Left ventricle myocardium inferior (tissue), 1 donor: ENCODE measurements at places on chromosomes 7 and 10.

- DNase-seq = no peak
Measured at GRCh38 chr7:130982160-130982638, 248.2 kb upstream of the KLF14 start.

- no peak for DNase-seq
Measured at GRCh38 chr7:13201628-13202027, 514.2 kb downstream of the ARL4A start.

DNA sequence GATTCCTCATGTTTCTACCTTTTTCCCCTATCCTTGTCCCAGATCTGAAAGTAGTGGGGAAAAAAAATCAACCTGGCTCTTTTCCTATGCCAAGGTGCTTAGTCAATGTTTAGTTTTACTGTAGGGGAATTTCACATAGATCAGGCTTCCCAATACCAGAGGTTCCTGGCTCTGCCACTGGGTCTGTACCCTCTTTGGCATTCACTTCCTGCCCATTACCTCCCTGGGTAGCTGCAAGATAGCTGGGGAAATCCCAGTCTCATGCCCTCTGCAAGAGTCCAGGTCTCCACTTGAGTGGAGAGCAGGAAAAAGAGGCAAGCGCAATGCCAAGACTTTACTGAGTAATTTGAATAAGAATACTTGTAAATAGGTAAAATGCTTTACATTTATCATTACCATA is 3.5 kb upstream of the BPGM start:
- no peak for DNase-seq

- DNase-seq = no peak
Measured at GRCh38 chr7:4129481-4130122, 552.5 kb upstream of the FOXK1 start.

DNA sequence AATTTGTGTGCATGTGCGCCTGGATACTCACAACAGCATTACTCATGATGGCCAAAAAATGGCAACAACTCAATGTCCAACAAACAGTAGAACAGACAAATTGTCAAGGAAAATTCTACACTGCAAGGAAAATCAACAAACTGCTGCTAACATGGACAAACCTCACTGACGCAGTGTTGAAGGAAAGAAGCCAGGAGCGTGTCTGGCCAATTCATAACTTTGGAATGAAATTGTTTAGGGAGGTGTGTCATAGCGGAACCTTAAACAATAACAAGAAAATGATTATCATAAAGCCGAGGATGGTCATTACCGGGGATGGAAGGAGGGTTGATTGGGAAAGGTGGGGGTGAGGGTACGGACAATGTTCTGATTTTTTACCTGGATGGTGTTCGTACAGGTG is 29.1 kb downstream of the ALOX5 start:
- DNase-seq = no peak

DNA sequence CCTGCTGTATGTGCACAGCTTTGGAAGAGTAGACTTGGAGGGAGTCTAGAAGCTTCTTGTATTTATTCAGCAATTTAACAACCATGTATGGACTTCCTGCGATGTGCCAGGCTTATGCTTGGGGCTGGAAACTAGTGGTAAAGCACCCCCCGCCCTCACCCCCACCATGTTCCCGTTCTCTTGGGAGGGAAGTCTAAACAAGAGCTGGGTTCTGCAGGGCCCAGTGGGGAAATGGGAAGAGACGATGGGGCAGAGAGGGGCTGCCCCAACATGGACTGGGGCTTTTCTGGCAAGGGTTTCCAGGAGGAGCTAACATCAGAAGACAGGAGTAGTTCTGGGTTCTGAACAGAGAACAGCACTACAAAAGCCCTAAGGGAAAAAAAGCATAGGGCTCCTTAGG is 8.0 kb downstream of the RASSF4 start:
- DNase-seq = no peak

GRCh38 chr7:128167042-128167701 is 73.9 kb upstream of the LEP start:
- DNase-seq = no peak

DNA sequence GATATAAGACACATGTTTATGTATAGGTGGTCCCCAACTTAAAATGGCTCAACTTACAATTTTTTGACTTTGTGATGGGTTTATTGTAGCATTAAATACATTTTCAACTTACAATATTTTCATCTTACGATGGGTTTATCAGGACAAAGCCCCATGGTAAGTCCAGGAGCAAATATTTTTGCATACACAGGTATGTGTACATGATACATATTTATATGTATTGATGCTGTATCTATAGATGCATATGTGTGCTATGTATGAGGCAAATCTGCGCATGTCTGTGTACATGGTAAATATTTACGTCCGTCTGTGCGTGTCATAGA is 664 bp upstream of the UBE3C start:
- no peak for DNase-seq

DNA sequence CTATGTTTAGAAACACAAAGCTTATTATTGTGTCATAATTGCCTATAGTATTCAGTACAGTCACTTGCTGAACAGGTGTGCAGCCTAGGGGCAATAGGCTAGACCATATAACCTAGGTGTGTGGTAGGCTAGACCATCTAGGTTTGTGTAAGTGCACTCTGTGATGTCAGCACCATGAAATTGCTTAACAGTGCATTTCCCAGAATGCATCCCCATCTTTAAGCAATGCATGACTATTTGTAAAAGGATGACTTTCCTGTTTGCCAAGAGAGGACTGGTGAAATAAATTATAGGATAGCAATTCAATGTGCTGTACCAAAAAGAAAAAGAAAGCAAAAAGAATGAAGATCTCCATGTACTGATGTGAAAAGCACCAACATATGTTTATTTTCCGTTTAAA is 288.7 kb upstream of the AUTS2 start:
- DNase-seq = no peak

DNA sequence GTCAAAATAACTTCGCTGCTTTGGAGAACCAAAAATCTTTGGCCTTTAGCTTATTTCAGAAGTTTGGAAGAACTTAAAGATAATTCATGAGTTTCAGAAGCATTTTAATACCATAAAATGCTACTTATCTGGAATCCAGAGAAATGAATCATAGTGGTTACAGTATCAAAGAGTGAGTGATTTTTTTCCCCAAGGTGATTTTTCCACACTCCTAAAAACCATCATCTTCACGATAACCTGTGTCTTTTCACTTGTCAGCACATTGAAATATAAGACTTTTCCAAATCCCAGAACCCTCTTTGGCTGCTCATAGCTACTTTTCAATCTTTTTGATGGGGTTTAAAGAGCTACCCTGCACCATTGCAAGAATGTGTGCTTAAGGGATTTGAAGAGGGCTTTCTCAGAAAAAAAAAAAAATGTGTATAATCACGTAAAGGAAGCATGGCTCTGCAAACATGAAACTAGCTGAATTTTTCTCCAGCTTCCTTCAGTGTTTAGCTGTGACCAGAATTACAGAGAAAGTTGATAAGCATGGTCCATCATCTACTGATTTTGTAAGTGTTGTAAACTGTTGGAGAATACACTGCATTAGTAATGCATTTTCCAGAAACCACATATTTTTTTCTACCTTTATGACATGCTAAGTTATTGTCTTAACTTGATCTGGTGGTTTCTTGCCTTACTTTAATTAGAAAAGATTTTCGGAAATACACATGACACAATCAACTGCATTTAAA is 134.9 kb downstream of the BICC1 start:
- DNase-seq = no peak
